ENCODE measurements at places on chromosomes 16 and 17. TPM values are rescaled to one million over a fixed set of nuclear protein-coding genes. Genes with fewer than 3 reads are reported as not detected.

The ADGRG3 gene
- not detected for total RNA-seq

The AOC3 gene
- total RNA-seq: under 0.01 TPM

The MT1H gene
- total RNA-seq: not detected

The KRT27 gene
- total RNA-seq: not detected

The RDM1 gene
- not detected for total RNA-seq
